IPS-NIHi11 (cell line): ENCODE measurements at places on chromosomes 1 and 21.
A peak's percentile ranks its signal among the peaks of the same experiment; 100 is the strongest.

- no peak for DNase-seq
Observed at GRCh38 chr1:151210830-151211229, 12.5 kb downstream of the PIP5K1A start.

GRCh38 chr1:30645807-30646206 lies 77.6 kb downstream of the MATN1 start:
- no peak for DNase-seq

DNA sequence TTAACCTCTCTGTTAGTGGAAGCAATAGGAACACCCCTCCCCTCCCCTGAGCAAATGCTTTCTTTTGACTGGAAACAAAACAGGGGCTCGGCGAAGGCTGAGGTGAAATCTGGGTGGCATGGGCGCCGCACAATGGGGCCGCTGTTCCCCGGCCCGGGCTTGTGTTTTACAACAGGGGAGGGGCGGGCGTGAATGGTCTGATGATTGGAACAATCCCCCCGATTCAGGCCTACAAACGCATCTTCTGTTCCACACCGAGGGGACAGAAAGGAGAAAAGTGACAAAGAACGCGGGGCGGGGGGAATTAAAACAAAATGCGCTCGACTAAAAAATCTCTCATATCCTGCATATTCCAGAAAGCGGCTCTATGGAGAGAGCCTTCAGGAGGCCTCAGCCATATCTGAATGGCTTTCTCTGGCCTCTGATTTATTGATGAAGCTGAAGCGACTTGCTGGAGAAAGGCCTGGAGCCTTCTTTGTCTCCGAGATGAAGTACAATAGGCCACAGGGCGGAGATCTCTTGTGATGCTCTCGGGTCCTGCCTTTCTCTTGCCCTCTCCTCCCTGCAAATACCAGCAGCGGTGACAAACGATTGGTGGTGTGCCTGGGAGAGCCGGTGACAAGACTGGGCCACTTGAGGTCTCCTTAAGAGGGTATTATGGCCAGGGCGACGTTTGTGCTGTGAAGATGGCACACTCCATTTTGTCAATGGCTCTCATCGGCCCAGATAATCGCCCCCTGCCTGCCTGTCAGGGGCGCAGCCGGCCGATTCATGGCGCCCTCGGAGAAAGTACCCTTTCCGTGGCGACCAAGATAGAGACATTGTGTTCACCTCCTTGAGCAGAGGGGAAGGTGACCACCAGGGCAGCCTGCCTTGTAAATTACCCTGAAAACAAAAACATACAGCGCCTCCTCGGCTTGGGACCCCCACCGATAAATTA lies 47.1 kb upstream of the OLIG2 start:
- DNase-seq = no peak

GRCh38 chr1:47679826-47680225 lies 242.0 kb downstream of the FOXD2 start:
- DNase-seq = no peak

DNA sequence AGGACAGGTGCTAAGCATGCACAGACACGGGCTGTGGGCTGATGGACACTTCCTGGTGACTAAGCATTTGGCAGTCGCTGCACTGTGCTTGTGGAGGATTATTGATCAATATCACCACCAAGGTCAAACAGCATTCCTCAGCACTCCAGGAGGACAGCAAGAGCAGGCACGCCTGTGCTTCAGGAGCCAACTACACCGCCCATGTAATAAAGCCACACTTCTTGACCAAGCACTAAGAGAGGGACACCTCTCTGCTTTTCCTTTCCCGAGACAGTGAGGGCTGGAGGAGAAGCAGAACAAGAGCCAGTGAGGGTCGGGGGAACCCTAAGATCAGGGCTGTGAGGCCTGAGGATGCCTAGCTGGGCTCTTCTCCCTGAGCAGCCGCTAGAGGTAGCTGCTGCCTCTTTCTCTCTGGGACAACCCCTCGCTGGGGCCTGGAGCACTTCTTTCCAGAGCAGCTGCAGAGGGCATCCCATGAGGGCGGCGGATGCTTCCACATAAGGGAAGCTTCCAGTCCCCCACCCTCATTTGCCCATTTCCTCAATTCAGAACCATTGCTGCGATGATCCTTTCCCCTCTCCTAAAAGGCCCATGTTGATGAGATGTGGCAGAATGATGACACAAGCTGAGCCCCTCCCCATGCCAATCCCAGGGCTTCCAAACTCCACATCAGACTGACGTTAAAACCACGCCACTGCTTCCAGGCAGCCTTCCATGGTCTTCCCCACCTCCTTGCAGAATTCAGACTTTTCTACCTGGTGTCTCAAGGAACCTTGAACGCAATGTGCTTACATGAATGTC lies 19.1 kb downstream of the RAB7B start:
- DNase-seq = peak; percentile 72

- DNase-seq = peak; percentile 22
Observed at GRCh38 chr1:187877220-187877619, 1048.5 kb downstream of the PLA2G4A start.

DNA sequence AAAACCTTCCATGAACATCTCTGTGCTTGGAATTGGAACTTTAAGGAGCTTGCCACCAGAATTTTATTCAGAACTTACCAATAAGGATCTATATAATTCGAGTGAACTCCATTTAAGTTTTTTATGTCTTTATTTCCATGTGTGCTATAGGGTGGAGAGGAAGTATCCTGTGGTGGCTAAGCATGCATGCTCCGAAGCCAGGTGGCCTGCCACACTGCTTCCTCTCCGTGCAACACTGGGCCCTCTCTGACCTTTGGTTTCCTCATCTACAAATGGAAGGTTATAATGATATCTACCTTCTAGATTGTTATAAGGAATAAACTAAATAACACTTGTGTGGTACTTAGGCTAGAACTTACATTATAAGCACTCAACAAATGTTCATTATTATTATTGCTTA lies 382.1 kb downstream of the PTPRC start:
- no peak for DNase-seq

DNA sequence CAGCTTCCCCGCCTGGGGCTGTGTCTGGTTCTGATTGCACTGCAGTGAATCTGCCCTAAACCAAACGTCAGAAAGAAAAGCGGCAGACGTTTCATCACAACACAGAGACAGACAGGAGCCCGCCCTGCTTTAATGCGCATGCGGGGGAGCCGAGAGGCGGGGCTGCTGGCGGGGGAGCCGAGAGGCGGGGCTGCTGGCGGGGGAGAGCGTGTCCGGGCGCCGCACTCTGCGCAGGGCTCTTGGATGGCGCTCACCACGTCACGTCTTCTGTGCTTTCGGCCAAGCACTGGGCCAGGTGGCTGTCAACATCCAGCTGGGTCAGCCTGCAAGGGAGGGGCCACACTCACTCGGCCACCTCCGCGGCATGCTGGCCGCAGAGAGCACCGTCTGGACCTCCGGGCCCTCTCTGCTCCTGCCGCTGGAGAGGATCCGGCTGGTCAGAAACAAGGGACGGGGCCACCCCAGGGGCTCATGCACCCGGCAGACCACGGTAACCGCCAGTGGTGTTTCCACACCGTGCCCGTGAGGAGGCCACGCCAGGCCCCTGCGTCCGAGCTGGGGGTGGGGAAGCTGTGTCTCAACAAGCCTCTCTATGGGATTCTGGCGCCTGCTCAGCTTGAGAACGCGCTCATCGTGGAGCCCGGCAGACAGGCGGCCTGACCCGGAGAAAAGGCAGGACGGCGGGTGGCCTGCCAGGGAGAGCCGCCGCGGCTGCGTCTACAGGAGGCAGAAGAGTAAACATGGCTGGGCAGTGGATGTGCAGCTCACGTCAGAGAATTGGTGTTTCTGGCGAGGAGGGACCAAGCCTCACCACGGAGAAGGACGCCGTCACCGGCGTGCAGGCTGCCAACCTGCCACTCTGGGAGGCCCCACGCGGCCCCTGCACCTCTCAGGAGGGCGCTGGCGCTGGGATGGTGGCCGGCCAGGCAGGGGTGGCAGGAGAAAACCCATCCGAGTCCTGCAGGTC lies 4.8 kb downstream of the FAAP20 start:
- peak; percentile 88 for DNase-seq

DNA sequence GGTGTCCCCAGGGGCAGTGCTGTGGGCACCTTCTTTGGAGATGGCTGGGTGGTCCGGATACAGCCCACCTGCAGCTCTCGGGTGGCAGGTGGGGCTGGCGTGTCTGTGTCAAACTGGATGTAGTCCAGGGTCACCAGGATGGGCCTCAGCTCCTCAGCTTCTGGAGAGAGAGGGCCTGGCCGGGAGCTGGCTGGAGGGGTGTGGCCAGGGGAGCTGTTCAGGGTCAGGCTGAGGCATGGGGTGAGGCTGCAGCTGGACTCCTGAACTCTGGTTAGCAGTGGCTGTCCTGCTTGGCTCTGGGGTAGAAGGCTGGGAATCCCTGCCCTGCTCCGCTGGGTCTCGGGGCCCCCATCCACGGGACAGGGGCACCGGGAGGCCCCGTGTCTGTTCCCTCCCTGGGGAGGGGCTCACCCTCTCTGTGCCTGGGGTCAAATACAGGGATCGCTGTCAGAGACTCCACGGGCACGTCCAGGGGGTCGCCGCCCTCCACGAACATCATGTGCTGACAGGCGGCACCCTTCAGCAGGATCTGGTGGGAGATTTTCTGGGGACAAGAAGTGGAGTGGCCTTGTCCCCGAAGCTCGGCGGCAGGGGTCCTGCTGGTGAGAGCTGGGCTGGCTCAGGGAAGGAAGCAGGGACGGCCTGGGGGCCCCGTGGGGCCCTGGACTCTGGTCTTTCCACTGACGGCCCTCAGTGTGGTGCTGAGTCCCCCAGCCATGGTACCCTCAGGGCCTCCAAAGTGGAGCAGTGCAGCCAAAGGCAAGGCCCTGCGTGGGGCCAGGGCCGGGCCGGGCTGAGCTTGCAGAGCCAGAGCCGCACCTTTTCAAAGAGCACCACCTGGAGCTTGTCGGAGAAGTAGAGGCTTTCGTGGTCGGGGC lies 4.1 kb upstream of the TMEM52 start:
- no peak for DNase-seq

DNA sequence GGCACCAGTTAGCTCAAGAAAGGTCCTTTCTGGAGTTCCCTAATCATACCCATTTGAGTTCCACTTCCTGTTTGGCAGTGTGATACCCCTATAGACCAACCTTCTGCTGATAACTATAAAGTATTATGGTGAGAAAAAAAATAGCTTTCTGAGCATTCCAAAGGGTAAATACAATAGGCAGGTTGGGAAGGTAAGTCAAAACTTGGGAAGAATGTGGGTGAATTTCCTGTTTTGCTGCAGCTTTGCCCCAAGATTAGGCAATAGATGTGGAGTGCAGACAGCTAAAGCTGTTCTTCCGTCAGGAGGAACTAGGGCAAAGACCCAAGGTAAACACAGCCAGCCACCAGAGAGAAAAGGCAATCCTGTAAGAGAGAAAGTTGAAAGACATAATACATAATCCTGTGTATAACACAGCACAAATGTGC lies 49.9 kb upstream of the GUCA2A start:
- DNase-seq = no peak

- peak; percentile 76 for DNase-seq
Observed at GRCh38 chr1:155272466-155273342, 600 bp downstream of the CLK2 start.

- peak; percentile 74 for DNase-seq
Observed at GRCh38 chr1:6419397-6419803, 319 bp downstream of the HES2 start.

GRCh38 chr21:45084121-45084520 lies 9.7 kb downstream of the ADARB1 start:
- no peak for DNase-seq

DNA sequence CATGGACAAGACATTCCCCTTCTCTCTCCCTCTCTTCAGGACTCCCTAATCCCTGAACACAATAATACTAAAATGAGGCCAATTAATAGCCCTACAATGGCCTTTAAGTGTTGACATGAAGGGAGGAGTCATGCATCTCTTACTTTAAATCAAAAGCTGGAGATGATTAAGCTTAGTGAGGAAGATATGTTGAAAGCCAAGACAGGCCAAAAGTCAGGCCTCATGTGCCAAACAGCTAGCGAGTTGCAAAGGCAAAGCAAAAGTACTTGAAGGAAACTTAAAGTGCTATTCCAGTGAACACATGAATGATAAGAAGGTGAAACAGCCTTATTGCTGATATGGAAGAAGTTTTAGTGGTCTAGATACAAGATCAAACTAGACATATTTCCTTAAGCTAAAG lies 49.5 kb upstream of the CD46 start:
- DNase-seq = no peak

DNA sequence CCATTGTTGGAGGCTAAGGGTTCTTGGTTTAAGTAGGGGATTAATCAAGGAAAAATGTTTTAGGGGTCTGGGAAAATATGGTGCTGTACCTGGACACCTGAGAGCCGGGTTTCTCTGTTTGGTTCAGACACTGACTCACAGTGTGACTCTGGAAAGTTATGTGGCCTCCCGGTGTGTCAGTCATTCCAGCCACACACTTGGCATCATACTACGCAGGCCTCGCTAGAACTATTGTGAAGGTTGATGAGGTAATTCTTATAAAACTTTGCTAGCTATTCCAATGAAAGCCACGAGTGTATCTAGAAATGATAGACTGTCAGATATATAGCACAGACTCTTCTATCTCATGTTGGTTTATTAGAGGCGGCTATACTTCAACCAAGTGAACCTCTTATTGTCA lies 4.8 kb upstream of the CAMSAP2 start:
- no peak for DNase-seq

DNA sequence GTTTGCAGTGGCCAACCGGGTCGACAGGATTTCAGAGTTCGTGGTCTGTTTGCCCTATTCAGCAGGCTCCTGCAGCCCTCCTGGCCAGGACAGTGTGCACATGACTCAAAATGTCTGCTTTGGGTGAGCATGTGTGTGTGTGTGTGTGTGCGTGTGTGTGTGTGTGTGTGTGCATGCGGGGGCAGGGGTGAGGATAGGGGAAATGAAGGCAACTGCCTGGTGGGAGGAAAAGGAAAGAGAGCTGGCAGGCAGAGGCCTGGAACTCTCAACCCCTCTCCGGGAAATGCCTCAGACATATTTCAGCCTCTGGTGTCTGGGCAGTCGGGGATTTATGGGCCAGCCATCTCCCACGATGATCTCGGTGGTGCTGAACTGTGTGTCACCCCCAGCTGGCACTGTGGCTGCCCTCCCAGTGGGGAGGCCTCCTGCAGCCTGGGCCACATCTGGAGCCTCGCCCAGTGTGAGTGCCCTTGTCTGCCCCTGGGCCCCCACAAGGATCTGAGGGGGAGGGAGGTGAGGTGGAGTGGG lies 15.2 kb downstream of the CDCP2 start:
- DNase-seq = no peak

- DNase-seq = no peak
Observed at GRCh38 chr1:206066479-206067171, 13.7 kb downstream of the RHEX start.

DNA sequence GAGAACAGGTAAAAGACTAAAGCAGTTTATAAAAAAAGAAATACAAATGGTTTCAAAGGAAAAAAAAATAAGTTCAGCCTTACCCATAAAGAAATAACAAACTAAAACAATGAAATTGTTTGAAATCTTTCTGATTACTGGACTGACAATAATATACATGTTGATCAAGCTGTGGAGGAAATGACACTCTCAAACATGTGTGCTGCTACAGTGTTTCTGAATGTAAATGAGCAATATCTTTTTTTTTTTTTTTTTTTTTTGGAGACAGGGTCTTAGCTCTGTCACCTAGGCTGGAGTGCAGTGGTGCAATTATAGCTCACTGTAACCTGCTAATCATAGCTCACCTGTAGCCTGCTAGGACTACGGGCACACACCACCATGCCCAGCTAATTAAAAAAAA lies 6.5 kb downstream of the EPS15 start:
- DNase-seq = no peak
